ENCODE measurements at places on chromosomes 11 and 22. TPM values are rescaled to one million over a fixed set of nuclear protein-coding genes. Genes with fewer than 3 reads are reported as not detected.

Gene CASP1
- 14.7 TPM for total RNA-seq

Gene ABCC8
- not detected for total RNA-seq

Gene RIMBP3C
- 0.38 TPM for total RNA-seq

Gene PLA2G3
- not detected for total RNA-seq

Gene PARVG
- total RNA-seq, result under 0.01 TPM

Gene DNAL4
- 19.7 TPM for total RNA-seq

Gene ACTN3
- total RNA-seq, result under 0.01 TPM

Gene DBX1
- total RNA-seq, result not detected

Gene THRSP
- not detected for total RNA-seq

Data from regular cardiac myocyte (primary cell).